ENCODE measurements at places on chromosomes 16 and 17. TPM values are rescaled to one million over a fixed set of nuclear protein-coding genes. Genes with fewer than 3 reads are reported as not detected.

NUPR1 gene
- 67.9 TPM for total RNA-seq

LGALS9B gene
- 0.23 TPM for total RNA-seq

MARCHF10 gene
- total RNA-seq: not detected

KCNH6 gene
- total RNA-seq: not detected

OTOP3 gene
- not detected for total RNA-seq

DCTPP1 gene
- total RNA-seq: 30.5 TPM

MARVELD3 gene
- total RNA-seq: not detected

ZG16 gene
- total RNA-seq: not detected

DLX3 gene
- total RNA-seq: not detected

GRCh38 chr17:42833767-42834422 is 698 bp downstream of the PSME3 start:
- DNase-seq: no peak

DNA sequence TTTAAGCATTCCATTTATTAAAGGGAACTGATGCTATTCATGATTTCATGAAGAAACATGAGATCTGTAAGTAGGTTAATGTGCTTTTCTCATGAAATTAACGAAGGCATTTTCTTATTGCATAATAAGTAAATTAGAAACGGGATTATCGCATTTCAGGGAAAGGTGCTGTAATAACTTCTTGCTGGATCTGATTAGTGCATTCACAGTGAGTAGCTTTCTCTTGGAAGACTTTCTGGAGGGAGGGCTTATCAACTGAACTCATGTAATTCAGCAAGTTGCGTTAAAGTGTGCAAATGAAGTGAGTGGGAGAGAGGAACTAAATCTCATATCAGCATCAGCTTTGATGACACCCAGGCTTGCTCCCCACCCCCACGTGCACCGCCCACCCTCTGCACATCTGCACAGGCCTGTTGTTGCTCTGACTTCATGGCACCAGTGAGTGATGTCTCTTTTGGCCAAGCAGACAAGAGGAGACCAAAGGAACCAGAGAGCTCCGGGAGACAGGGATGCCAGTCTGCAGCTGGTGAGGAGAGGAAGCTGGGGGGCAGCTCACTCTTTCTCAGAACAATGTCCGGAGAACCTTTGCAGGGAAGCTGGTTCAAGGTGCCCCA is 26.3 kb upstream of the GAS7 start:
- DNase-seq: no peak

DNA sequence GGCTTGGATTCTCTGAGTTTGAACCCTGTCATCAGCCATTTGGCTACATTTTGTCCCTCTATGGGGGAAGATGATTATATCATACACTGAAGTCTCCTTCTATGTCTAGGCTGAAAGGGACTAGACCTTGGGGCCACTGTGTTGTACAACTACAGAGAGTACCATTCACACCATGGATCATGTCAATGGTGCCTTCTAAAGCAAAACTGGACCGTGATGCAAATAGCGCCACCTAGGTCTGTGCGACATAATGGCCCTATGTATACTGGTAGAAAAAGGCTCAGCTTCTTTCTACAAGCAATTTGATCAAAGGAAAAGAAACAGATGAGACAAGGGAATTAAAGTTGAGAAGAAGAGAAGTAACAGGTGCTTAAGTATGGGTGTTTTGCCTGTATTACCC is 100.7 kb downstream of the LYRM1 start:
- DNase-seq: no peak

- peak; percentile 43 for DNase-seq
These were observed 5.7 kb upstream of the FTSJ3 start for GRCh38 chr17:63833026-63833740.

DNA sequence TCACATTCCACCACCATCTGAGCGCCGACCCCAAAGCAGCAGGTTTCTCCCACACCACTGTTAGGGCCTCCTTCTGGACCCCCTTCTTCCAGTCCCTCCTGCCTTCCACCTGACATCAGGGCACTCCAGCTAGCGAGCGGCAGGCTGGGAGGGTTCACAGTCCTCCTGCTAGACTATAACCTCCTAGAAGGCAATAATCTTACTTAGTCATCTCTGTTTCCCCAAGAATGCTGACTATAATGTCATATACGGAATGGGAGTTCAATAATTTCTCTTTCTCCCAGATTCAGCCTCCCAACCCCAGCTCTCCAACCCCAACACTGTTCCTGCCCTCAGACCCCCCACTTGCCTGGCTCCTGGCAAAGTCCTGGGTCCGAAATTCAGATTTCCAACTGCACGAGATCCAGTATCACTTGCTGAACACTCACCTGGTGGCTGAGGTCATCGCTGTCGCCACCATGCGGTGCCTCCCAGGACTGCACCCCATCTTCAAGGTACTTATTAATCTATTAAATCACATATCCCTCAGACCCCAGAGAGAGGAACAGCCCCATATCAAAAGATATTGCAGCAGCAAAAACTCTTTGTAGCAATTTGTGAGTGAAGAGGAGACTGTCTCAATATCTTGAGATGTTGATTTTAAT is 5.6 kb downstream of the ALOX12 start:
- peak; percentile 66 for DNase-seq

- no peak for DNase-seq
These were observed 1.8 kb downstream of the UBE2G1 start for GRCh38 chr17:4364622-4365041.

DNA sequence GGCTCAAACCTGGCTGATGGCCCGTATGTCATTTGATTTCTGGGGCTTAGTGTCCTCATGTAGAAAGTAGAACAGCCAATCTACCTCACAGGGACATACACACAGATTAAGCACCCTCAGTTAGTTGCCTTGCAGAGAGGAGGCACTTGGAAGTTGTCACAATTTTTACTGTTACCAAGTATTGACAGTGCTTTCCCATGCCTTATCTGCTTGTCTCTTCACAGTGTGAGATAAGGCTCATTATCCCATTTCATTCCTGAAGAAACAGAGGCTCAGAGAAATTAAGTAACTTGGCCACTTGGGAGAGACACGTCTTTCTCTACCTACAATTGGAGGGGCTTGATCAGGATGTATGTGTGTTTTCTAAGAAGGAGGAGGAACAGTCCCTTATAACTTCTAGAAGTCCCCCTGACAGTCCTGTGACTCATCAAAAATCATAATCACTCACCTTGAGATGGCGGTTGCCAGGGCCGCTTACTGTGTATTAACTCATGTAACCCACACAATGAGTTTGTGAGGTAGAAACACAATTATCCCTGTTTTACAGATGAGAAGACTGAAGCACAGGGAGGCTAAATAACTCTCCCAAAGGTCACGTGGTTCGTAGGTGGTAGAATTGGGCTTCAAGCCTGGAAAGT is 56.9 kb upstream of the LHX1 start:
- DNase-seq: no peak

DNA sequence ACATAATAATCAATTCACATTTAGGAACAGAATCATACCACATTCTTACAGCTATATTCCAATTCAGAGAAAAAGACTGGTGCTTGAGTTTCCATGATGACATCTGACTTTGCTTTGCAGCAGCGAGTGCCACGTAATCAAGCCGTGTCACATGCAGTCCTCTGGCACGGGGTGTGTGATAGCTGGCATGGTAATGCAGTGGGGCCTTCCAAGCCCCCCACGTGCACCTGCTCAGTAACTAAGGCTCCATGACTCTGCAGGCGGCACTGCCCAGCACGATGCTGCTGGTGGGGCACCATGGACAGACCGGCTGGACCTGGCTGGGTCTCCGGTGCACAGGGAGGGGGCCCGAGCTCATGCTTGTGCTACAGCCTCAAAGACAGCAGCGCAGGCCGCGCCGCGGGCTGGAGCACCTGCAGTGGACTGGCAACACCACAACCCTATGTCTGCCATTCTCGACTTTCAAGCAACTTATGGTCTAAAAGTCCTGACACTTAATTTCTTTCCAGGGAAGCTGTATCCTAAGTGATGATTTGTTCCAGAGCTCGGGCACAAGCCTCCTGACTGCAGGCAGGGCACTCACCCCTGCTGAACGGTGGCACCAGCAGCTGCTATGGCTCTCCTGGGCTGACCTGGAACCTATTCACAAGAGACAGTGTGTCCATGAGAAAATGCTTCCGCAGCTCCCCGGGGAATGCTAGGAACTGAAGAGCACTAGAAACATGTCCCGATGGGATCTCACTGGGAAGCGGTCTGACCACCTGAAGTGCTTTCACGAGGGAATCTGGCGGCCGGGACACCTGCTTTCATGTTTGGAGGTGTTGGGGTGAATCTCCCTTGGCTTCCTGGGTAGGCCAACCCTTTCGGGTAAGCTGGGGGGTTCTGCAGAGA is 99.5 kb upstream of the DNAH17 start:
- no peak for DNase-seq

DNA sequence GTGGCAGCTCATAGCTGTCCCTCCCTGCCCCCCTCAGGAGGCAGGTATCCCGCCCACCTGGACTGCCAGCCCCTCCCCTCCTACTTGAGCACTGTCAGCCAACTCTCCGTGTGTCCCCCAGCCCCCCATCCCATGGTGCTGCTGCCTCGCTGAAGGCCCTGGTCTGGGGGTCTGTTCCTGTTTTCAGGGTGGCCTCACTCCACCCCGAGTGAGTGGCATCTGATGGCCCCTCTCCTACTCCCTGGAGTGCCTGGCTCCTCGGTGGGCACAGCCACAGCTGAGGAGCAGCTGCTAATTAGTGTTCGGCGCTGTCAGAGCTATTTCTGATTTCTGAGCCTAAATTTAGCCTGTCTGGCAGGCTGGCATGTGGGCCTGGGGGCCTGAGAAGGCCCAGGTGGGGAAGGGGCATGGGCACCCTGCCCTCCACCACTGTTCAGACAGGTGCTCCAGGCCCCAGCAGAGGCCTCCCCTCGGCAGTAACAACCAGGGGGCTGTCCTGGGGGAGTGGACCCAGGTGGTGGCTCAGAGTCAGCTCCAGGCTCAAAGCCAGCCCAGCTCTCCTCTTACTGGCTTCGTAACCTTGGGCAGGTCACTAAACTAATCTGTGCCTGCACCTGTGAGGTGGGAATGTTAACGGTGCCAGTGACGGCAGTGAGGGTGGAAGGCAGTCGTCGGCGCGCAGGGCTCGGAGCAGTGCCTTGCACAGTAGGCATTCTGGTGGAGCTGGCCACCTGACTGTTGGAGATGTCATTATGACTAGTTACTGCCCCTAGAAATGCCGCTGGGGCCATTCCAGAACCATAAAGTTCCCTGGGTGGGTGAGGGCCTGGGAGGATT is 6.5 kb downstream of the FMNL1 start:
- DNase-seq: peak; percentile 54

DNA sequence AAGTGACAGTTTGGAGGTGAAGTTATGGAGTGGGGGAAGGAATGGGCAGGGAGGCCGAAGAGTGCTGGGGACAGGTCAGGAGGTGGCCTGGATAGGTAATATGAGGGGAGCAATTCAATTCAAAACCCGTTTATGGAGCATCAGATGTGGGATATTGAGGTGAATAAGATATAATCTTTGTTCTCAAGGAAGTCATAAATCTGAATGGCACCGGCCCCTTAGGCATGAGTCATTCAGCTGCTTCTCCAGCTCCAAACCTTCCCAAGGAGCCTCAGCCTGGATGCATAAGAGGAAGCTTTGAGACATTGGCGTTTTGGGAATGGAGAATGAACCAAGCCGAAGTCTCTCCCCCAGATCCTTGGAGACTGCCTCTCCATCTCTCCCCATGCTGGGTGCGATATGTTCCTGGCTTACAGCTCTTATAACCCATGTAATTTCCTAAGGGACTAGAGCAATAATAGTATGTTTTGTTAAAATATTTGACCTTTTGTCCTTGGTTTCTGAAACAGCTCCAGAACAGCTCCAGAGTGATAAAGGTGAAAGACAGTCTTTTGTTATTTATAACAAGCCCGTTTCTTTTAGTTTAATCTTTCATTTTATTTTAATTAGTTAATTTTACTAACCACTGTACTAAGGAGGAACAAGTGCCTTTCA is 1.7 kb downstream of the TUBG2 start:
- DNase-seq: no peak

All from right cardiac atrium (tissue), 5 donors.